H9 (cell line): ENCODE measurements at places on chromosomes 6 and 20.

- no peak for DNase-seq
Measured at GRCh38 chr6:52390361-52390727, 28.4 kb downstream of the PAQR8 start.

DNA sequence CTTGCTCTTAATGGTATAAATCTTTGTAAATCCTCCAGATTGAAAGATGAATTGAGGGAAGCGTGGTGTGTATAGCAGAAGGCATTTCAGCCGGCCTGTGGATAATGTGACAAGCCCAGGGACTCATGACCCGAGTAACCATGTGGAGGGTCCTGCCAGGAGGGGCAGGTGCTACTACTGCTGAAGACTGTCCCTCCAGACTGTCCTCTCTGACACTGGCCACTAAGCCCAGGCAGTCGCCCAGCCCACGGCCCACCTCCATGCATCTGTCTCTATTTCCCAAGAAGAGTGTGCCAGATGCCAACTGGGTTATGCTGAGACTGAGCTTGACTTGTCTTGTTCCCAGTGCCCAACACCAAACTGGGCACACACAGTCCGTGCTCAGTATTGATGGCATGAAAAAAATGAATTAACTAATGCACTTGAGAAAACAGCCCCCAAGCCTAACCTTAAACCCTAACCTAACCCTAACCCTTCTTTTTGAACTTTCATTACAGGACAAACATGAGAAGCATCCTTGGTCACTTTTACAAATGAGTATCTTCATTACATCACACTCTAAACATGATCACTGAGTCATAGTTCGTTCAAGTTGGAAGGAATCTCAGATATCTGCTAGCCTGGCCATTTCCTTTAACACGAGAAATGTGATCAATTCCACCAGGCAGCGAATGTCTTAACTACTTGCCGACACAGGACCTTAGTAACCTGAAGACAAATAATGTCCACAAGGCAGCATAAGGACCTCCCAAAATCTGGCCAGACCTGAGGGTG, 182.2 kb upstream of the RREB1 start:
- no peak for DNase-seq

GRCh38 chr6:148404456-148405054, 61.9 kb downstream of the SASH1 start:
- DNase-seq: no peak

- no peak for DNase-seq
Measured at GRCh38 chr6:50093938-50094272, 44.2 kb upstream of the DEFB112 start.

GRCh38 chr20:52529826-52530225, 338.2 kb upstream of the ZFP64 start:
- DNase-seq: no peak

- no peak for DNase-seq
Measured at GRCh38 chr6:74100719-74101287, 404.8 kb downstream of the CD109 start.

DNA sequence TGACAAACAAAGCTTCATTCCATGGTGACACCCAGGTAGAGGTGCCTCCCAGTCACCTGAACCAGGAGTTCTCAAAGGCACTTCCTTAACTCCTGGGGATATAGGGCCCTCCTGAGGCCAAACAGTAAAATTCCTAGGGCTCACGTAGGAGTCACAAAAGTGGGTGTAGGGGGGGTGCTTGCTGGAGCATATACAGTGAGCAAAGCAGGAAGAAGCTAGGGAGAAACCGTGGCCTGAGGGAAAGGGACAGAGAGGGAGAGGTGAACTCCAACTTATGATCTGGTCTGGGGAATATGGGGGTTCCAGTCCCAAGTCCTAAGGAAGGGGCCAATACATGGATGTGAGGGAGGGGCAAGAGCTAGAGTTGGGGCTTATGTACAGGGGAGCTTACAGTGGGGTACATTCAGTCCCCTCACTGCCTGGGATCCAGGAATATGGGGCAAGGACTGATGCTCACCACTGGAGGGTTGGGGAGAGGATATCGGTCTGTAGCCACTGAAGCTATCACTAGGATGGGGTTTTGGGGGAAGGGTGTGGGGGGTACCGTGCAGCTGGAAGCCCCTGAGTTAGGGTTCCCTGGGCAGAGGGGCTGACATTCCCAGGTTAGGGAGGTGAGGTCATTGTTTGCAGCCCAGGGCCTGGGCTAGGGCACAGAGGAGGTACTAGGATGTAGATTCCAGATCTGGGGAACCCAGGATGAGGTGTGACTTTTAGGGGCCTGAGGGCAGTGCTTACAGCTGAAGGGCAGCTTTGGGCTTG, 950 bp downstream of the PEDS1 start:
- no peak for DNase-seq

- DNase-seq: peak; percentile 75
Measured at GRCh38 chr6:108736002-108736361, 112.2 kb upstream of the ARMC2 start.

- no peak for DNase-seq
Measured at GRCh38 chr20:20150241-20150640, 97.9 kb downstream of the CFAP61 start.

GRCh38 chr20:37948956-37949355, 46.0 kb downstream of the VSTM2L start:
- DNase-seq: peak; percentile 6

GRCh38 chr6:54020334-54020733, 90.9 kb upstream of the MLIP start:
- DNase-seq: no peak

DNA sequence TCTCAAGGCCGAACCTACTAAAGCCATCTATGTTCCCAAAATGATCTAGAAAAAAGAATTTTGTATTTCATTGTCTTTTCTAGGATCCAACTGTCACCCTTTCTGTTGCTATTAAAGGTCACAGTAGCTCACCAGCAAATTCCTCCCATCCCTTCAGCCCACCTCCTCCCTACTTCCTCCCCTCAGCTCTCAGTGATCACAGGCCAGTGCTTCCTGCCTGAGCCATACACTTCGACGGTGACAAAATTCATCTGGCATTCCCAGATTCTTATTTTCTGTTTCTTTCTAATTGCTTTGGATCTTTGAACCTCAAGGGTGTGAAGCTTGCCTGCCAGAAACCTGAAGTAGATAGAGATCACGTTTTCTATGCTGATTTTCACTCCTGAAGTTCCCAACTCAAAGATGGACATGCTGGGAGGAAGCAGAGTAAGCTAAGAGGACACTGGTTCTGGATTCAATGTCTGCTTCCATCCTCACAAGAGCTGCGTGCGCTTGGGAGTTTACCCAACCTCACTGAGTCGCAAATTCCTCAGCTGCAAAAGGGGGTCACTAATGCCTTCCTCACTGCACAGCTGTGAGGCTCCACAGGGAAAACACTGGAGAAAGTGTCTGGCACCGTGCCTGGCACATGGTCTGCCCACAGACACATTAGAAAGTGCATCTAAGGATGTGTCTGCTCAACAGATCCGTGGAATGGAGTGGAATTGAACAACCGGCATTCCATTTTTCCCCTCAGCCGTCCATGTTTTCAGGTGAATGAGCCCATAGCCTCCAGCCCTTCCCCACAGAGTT, 34.5 kb downstream of the MDGA1 start:
- DNase-seq: no peak

- DNase-seq: peak; percentile 92
Measured at GRCh38 chr20:38674092-38674764, 50.1 kb upstream of the SLC32A1 start.

DNA sequence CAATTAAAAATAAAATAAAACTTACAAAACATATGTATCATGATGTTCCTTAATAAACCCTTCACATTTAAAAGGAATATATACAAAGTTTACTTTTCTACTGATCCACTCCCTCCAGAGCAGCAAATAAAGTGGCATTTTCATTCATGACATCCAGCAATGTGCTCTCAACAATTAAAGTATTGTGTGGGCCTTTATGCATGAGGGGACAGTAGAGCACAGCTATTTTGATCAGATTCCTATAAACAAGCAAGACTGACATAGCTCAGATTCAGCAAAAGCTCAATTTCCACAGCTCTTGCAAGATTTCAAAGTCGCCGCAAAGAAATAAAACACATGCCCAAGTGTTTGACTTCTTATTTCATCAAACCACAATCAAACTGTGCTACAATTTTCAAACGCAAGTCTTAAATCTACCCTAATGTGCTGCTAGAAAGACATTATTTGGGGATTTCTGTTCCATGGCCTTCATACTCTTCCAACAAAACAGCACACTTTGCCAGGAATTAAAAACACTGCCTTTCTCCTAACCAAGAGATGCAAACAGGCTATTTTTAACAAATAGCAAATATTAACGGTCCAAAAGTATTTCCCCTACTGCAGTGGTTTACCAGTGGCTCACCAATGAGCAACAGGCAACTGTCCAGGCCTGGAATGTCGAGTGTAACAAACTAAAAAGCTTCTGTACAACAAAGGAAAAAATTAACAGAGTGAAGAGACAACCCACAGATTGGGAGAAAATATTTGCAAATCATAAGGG, 52.3 kb downstream of the MBOAT1 start:
- no peak for DNase-seq

GRCh38 chr6:149271348-149272340, 45.9 kb upstream of the TAB2 start:
- DNase-seq: no peak

DNA sequence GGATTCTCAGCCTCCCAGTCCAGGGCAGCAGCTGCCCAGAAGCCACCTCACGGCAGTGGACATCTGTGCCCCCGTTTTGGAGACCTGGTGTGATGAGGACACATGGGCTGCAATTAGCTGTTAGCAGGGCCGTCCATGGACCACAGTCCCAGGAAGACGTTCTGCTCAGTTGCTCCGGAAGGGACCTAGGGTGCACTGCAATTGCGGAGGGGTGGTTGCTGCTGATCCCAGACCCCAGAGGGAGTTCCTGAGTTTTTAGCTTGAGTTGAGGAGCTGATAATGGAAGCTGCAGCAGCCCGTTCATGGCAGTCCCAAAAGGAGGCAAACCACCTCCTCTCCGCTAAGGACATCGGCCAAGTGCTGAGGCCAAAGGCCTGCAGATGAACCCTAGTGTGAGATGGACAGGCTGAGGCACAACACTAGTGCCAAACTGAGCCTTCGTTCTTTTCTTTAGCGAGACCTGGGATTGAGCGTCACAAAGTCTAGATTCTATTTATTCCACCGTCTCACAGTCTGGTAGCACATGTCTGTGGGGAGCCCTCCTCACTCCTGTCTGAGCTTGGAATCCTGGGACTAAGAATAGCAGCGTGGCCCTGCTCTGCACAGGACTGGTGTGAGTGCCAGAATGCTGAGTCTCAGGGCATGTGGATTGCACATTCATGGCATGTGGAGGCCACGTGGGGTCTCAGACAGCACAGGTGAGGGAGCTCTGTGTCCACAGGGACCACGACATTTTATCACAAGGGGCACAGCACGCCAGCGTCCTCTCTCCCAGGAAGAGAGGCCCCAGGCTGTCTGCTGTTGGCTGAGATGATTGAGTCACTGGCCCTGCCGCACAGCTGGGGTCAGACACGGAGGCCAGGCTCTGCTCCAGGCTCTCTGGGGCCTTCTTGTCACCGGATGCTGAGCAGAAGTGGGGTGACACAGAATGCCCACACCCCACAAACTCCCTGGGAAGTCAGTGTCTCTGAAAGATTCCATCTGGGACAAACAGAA, 113.4 kb downstream of the PSMB1 start:
- DNase-seq: peak; percentile 19

GRCh38 chr20:25489221-25489871, 81.9 kb downstream of the GINS1 start:
- DNase-seq: no peak

- no peak for DNase-seq
Measured at GRCh38 chr6:22794844-22795243, 225.5 kb downstream of the HDGFL1 start.

DNA sequence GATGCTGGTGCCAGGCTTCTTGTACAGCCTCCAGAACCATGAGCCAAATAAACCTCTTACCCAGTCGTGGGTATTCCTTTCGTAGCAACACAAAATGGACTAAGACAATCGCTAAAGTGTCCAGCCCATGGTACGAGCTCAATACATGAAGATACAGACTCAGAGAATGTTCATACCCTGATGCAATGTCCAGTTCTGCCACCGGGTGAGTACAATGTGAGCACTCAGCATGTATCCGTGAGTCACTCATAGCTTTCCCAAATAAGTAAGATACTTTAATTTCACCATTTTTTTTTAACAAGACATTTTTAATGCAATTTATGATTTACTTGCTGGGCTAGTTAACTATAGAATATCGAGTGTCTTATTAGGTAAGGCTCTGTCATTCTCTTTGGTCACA, 26.7 kb upstream of the PDE10A start:
- DNase-seq: no peak

GRCh38 chr6:167121335-167121841, 1.5 kb upstream of the CCR6 start:
- no peak for DNase-seq

DNA sequence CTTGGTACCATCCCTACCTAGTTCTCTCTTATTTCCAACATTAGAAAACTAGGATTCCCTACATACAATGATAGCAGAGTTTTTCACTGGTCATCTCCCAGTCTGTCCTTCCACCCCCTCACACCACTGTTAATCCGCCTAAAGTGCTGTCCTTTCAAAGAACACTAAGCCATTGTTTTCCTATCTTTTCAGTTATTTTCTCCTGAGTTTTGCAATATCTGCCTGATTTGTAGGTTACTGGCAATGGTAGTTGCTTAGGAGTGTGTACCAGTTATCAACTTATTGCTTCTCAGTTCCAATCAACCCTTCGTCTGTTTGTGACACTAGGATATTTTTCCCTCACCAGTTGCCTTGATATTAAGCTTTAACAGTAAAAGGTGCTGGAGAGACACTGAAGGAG, 135.0 kb downstream of the EPM2A start:
- no peak for DNase-seq

GRCh38 chr20:2865630-2866029, 7.7 kb upstream of the PTPRA start:
- DNase-seq: no peak

DNA sequence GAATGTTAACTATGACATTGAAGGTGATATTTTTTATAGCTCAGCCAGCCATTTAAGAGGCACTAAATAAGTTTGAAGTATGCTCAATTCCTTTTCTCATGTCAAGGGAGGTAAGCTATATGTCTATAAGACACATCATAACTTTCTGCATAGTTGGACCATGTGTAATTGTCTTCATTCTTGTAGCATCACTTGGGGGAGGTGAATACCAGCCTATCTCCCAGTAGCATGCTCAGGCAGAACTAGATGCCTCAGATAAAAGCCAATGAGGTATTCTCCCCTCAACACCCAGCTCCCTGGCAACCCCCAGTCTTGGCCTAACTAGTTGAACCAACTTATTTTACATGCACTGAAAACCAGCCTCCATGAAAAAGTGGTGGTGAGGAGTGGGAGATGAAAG, 158.3 kb upstream of the JAG1 start:
- no peak for DNase-seq

DNA sequence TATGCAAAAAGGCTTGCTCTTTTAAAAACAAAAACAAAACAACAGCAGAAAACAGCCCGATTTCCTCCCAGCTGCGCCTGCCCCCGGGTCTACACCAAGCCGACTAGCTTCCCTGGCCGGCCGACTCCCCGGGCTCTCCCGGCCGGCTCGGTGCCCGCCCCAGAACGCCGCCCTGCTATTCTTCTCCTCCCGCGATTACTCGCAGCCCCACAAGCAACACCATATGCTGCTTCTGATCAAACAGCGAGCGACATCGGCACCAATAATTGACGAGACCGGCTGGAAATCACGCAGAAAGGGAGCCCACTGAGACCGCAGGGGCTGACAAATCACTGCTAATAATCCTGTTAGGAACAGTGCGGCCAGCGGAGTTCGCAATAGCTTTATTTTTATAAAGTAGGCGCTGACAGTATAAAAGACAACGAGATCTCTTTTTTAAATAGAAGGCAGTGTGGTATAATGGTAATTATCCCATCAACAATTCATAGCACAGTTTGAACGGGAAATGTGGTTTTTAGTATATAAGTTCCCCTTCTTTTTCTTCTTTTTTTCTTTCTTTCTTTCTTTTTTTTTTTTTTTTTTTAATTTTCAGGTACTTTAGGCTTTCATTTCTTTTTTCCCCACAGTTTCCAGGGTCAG, 3.3 kb downstream of the SIM1 start:
- DNase-seq: peak; percentile 69
